ENCODE measurements at places on chromosomes 3 and 15.
A peak's percentile ranks its signal among the peaks of the same experiment; 100 is the strongest.

DNA sequence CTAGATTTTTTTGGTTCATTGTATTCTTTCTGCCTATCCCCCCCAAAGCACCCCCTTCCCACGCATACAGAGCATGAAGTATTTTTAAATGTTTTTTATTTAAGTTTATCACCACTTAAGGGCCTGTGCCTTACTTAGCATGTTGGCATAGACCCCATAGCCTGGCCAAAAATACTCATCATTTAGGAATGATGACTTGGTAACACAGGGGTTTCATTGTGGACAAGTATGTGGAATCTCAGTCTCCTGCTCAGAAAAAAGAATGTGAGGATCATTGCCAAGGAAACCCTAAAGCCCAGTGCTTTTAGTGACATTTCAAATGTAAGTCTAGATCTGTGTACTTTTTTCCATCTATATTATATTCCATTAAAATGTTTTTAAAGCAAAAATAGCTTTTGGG, 146.3 kb downstream of the ALCAM start:
- peak; percentile 68 for DNase-seq

DNA sequence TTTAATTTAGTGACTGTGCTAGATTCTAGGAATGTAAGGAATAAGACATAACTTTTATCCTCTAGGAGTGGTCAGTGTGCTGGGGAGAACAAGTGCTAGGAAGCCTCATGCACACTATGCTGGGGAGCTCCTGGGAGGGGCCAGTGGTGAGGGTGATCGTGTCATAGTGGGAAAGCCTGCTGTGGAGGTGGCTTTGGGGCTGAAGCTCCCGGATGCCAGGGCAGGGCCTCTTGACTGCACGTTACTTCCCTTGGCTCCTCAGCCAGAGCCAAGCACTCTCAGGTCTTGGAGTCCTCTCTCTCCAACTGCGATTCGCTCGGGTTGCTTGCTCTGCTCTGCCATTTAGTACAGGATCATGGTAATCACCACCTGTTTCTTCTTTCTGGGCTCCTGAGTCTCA, 33.6 kb downstream of the SQOR start:
- DNase-seq: no peak

DNA sequence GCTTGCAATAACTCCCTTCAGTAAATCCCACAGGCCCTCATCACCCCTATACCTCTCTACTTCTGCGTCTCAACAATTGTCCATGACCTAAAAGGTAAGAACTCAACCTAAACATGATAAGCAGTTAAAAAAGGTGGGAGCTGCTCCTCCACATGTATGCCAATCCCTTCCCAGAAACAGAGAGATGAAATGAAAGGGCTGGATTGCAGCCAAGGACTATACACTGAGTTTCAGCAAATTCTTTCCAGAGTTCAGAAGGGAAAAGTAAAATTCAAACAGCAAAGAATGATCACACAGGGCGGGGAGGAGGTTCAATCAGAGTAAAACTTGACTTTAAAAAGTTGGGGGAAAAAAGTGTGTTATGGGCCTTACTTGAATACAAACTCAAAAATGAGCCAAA, 27.5 kb downstream of the PLOD2 start:
- peak; percentile 65 for DNase-seq

- peak; percentile 91 for DNase-seq
Observed at GRCh38 chr3:45647148-45647619, 42.0 kb upstream of the SACM1L start.

DNA sequence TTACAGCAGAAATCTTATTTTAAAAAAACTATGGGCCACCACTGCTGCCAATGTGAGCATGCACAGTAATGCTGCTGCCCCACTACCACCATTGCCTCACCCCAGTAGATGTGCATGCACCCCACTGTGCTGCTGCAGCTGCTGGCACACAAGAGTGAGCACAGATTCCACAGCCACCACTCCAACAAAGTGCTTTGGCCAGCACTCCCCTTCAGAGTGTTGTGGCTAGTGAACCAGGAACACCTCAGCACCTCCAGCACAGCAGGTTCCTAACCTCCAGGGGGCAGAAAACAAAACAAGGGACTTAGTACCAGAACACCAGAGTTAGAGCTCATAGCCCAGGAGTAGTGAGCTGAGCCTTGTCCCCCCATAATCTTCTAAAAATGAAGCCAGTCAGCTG, 629.6 kb downstream of the PYDC2 start:
- no peak for DNase-seq

- DNase-seq: no peak
Observed at GRCh38 chr3:1135194-1135593, 42.4 kb downstream of the CNTN6 start.

DNA sequence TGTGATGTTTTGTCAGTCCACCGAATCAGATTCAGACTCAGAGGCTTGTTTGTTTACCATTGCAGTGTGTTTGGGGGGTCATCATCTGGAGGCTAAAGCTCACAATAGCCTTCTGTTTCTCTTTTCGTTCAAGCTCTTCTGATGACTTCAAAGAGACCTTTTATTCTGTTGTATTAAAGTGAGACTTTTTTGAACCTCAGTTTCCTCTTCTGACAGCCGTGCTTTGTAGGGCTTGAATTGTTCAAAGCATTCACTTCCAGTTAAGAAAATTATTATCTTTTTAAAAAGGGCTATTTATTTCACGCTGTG, 1.3 kb downstream of the PXK start:
- peak; percentile 36 for DNase-seq

GRCh38 chr15:60006203-60006862, 2.2 kb downstream of the FOXB1 start:
- peak; percentile 41 for DNase-seq

GRCh38 chr15:66114863-66115425, 138.6 kb downstream of the MEGF11 start:
- no peak for DNase-seq

- DNase-seq: no peak
Observed at GRCh38 chr3:65787340-65787739, 251.4 kb downstream of the MAGI1 start.

- DNase-seq: no peak
Observed at GRCh38 chr3:127525373-127525772, 65.2 kb downstream of the TPRA1 start.

- no peak for DNase-seq
Observed at GRCh38 chr3:9786825-9787669, 5.2 kb downstream of the TADA3 start.

- no peak for DNase-seq
Observed at GRCh38 chr15:43212299-43212698, 8.5 kb downstream of the EPB42 start.

DNA sequence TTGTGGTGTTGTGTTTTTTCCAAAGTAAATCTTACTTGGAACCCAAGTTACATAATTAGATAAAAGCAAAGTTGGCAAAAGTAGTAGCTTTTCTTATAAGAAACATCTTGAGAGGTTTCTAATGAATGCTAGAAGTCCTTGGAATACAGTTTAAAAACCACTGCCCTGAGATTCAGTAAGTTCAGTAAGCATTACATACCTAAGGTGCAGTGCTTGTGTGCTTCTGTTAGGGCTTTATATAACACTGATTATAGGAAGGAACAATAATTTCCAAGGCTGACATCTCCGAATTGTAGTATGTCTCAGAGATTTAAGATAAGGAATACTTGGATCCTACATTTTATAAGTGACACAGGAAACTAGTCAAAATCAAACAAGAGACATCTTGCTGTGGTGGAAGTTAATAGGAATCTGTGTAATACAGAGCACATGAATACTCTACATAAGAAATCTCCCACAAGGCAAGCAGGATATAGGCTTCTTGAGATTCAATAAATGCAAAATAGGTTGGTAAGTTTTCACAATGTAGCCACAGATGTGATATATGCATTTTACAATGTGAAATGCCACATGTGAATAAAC, 268.2 kb downstream of the LSAMP start:
- no peak for DNase-seq

DNA sequence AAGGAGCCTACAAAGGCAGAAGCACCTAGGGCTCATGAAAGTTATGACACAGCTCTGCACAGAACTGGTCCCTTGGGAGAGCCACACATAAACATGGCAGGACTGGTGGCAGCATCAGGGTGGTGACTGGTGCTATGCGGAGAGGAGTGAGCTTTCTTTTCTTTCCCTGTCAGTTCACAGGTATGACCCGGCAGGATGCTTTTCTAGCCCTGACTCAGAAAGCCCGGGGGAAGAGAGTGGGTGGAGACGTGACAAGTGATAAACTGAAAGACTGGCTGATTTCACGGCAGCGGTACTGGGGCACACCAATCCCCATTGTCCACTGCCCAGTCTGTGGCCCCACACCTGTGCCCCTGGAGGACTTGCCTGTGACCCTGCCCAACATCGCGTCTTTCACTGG, 103.0 kb downstream of the LARS2 start:
- no peak for DNase-seq

GRCh38 chr3:22565393-22565792, 637.7 kb upstream of the UBE2E2 start:
- DNase-seq: no peak

- no peak for DNase-seq
Observed at GRCh38 chr3:183911087-183911486, 26.4 kb upstream of the PARL start.

GRCh38 chr15:74399100-74399499, 31.7 kb upstream of the CYP11A1 start:
- no peak for DNase-seq

DNA sequence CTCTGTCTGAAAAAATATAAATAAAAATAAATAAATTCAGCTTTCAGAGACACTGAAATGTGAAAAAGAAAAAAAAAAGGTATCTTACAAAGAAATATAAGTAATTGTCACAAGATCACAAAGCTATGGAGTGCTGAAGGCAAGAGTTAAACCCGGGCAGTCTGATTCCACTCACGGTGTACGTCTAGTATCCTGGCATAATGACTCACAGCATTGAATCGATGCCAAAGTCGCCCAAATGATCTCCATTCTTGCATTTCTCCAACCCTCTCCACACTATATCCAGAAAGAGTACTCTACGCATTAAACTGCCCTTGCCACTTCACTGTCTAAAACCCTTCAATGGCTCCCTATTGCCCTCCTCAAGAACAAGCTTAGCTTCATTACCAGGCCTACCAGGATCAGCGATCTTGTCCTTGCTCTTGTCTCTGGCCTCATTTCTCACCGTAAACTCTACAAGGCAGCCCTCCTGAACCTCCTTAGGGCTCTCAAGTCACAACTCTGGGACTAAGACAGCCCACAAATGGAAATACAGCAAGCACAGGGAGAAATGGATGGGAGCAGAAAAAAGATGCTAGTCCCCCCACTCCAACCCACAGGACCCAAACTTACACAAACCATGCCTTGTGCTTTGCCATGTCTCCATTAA, 7.7 kb downstream of the SUCLG2 start:
- no peak for DNase-seq

- DNase-seq: no peak
Observed at GRCh38 chr15:90225504-90226234, 8.1 kb downstream of the CIB1 start.

DNA sequence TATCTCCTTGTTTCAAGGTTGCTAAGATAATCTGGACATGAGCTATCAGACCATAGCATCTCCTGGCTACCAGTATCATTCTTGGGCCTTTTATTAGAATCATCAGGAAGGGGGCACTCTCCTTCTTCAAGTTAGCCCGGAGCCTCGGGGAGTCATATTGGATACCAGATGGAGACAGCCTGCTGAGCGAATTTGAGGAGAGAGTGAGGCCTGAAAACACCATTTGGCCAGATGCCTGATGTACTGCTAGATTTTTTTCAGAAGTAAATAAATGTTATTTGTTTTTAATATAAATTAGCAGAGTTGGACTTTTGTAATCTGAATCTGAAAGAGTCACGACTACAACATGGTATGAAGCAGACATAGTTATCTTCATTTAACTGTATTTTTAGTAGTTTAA, 848.6 kb downstream of the IGSF11 start:
- no peak for DNase-seq

- DNase-seq: no peak
Observed at GRCh38 chr3:107894998-107895397, 195.8 kb downstream of the CD47 start.

GRCh38 chr3:133408366-133408765, 8.5 kb downstream of the BFSP2 start:
- peak; percentile 63 for DNase-seq

DNA sequence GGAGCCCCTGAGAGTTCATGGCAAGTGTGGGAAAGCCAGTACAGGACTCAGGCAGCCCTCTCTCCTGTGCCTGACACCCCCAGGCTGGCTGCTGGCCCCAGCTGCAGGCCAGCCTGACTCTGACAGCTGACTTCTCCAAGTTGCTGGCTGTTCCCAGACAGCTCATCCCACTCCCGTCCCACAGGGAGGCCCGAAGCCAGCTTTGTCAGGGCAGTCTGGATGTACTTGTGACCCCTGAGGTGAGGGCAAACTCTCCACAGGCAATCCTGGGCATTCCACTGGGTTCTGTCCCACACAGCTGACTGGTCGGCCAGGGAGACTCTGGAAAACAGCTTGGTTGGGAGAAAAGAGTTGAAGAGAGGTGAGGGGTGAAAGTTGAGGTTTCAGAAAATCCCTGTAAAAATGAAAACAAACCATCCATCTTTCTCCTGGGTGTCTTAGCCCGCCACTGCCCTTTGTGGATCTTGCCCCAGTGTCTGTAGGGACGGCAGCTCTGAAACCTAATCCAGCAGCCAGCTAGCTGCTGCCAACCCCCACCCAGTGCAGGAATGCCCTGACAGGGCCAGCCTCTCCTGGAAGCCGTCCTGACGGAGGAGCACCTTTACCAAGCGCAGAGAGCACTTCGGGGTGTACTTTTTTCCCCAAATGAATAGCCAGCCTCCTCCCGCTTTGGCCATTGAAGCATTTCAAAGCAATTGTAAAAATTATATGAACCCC, 87.9 kb downstream of the DNAJB8 start:
- DNase-seq: peak; percentile 18

- no peak for DNase-seq
Observed at GRCh38 chr15:23797747-23798446, 110.8 kb upstream of the NDN start.

DNA sequence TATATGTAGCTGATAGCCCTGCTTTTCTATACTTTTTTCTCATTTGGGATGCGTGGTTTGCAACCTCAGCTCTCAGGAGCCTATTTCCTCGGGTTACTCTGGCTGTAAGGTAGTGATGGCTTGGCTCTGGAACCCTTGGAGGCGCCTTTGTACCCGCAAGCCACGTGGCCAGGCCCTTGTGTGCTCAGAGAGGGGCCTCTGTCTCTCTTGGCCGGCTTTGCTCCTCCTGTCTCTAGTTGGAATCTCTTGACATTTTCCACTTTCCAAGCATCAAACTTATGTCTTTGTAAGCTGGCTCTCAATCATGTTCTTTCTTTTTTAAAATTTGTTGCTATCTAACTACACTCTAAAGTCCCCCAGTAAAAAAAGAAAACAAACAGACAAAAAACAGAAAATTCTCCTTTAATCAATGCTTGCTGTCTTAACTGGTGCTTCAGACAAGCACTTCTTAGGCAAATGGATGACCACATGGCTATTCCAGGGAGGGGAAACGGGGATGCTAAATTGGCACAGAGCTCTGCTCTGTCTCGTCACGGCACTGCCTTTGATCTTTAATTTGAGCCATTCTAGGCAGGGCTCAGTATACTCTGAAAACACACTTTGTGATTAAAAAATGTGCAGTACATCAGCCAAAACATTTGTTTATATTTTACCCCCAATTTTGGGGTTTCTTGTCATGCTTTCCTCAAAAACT, 180.4 kb upstream of the NR2E3 start:
- no peak for DNase-seq

GRCh38 chr3:50112462-50112861, 23.7 kb downstream of the RBM5 start:
- DNase-seq: no peak

- DNase-seq: no peak
Observed at GRCh38 chr15:101013201-101013550, 94.0 kb downstream of the LRRK1 start.
